ENCODE measurements at places on chromosomes 6 and 20.

DNA sequence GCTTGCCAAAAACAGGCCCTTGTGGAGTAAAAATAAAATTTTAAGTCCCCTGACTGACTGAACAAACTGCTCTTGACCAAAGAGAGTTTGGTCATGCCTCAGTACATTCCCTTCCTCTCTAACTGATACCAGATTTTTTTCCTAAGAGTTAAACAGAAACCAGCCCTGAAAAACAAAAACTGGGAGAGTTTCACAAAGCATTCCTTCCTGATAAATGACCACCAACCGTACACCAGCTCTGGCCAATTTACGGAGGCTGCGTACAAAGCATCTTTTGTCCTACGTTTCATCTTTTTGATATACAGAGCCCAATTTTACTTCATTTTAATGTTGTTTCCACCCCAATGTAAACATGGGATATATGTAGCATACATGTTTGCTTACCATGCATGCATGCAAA is 477.4 kb upstream of the HTR1E start:
- DNase-seq, result no peak

GRCh38 chr6:167573461-167574215 is 248.8 kb downstream of the TTLL2 start:
- DNase-seq, result no peak

DNA sequence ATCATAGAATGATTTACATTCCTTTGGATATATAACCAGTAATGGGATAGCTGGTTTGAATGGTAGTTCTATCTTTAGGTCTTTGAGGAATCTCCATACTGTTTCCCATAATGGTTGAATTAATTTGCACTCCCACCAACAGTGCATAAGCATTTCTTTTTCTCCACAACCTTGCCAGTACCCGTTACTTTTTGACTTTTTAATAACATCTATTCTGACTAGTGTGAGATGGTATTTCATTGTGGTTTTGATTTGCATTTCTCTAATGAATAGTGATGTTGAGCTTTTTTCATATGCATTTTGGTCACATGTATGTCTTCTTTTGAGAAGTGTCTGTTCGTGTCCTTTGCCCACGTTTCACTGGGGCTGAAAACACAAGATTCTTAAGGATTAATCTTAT is 107.3 kb downstream of the TINAG start:
- no peak for DNase-seq

DNA sequence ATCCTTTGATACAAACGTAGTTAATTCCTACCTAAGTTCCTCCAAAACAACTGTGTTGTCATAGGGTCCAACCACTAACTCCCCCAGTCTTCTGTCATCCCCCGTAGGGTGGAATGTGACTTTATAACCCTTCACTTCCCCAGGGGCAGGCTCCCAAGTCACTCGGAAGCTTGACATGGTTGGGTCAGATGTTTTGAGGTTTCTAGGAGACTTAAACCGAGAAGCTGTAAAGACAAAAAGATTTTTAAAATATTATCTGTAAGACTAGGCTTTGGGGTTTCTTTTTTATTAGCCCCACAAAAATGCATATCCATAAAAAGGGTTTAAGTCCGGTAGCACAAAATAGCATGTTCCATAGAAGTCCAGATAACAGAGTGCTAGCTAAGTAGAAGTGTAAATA is 50.2 kb downstream of the COL12A1 start:
- DNase-seq, result no peak

GRCh38 chr6:105038259-105038658 is 81.4 kb downstream of the LIN28B start:
- DNase-seq, result no peak

DNA sequence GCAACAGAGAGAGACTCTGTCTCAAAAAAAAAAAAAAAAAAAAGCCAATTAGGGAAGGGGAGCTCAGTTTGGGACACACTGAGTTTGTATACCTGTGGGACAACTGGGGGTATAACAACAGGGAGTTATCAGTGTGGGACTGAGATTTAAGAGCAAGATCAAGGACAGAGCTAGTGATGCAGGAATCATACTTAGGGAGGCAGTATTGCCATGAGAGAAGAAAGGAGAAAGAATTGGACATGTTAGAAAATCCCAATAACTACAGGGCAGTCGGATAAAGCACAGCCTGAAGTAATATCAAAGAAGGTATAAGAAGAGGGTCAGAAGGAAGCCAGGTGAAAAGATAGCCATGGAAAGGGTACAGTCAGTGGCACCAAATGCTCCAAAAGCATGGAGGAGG is 121.2 kb downstream of the PTPRT start:
- no peak for DNase-seq

- no peak for DNase-seq
These were observed 1.9 kb downstream of the RNF39 start for GRCh38 chr6:30073489-30074235.

DNA sequence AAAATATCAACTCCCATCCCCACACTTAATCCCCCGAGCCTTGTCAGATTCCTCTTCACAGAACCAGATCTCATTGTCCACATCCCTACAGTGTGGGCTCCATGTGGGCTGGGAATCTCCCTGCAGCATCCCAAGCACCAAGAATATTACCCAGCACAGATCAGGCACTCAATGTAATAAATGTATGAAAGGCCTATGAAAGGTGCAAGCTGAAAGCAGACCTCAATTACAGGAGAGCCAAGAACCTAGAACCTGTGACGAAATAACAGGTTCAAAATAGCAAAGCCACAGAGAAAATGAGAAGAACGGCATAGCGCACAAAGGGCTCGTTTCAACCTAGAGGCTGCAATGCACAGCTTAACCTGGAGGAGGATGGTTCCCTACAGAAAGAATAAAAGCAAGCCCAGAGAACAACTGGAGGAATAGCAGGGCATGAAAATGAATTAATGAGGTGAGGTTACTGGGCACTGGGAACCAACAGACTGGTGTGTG is 3.1 kb downstream of the SLC23A2 start:
- peak; percentile 58 for DNase-seq

DNA sequence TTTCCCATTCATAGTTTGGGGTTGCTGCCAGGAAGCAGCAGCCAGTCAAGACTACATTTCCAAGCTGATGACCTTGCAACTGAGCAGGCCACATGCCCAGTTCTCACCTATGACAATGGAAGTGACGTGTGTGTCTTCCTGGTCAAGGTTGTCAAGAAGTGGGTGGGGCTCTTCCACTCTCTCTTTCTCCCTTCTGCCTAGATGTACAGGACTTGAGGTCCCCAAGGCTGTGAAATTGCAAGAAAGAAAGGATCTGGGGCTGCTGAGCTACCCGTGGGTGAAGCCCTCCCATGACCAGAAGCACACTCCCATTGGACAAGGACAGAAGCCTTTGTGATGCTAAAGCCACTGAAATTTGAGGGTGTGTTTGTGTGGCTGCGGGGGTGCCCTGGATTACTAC is 175.1 kb downstream of the LINC00237 start:
- DNase-seq, result no peak

All from MV-4-11 (cell line).